ENCODE measurements at places on chromosomes 1 and 21.

DNA sequence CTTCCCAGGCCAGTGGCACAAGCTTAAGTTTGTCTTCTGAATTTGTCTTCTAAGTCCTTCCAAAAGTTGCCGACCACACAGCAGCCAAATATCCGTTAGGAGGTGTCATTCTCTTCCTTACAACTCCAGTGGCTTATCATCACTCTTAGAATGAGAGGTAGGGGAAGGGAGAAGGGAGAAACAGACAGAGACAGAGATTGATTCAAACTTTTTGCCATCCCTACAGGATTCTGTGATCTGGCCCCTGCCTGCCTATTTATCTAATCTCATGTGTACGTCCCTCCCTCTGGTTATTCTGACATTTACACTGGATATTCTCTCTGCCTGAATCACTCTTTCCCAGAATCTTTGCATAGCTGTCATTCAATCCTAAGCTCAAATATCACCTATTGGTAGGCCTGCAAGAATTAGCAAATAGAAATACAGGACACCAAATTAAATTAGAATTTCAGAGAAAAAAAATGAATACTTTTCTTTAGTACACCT is 488 bp upstream of the GNL2 start:
- no peak for DNase-seq

DNA sequence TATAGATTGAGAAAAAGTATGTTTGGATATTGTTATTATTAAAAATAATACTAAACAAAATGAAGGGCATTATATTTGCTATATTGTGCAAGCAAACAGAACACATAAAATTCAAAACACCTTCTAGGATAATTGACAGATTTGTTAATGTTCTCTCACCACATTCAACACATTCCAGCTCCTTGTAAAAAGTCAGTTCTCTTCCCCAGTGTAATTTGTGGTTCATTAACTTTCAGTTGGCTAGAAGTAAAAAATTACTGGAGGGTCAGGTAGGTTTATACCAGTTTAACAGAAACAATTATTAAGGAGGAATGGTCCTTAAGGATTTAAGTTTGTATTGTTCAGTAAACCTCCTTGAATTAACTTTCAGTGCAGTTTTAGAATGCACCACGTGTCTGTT is 1235.3 kb upstream of the ADGRL2 start:
- DNase-seq, result no peak

- DNase-seq, result no peak
Observed at GRCh38 chr1:41809692-41810091, 109.0 kb downstream of the HIVEP3 start.

DNA sequence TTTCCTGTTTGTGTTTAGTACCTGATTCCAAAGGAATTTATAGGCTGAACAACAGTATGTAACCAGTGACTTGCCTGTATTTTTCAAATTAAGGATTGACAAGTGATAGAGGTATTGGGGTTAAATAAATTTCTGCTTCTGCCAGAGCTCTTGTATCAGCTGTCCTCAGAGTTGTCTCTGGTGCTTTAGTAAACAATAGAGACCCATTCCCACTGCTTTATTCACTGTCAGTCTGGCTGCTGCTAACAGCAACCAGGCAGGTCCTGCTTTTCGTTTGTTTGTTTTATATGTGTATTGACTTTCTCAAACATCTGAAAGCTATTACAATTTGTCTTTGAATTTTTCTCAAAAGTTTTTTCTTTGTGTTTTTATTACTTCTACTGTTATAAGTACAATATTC is 76.1 kb downstream of the OLFM3 start:
- DNase-seq, result no peak

- no peak for DNase-seq
Observed at GRCh38 chr1:6955357-6956094, 170.3 kb downstream of the CAMTA1 start.

- no peak for DNase-seq
Observed at GRCh38 chr1:29417971-29418370, 181.6 kb downstream of the PTPRU start.

DNA sequence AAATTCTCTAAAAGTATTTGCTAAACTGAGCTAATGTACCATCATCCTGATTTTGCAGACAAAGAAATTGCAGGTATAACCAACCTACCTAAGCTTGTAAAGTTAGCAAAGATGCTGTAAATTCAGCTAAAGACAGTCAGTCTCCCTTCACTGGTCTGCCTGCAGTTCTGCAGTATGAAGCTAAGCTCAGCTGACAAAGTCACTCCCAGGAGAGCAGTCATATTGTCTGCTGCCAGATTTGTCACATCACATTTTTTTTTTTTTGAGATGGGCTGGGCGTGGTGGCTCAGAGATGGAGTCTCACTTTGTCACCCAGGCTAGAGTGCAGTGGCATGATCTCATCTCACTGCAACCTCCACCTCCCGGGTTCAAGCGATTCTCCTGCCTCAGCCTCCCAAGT is 8.9 kb upstream of the CMPK1 start:
- no peak for DNase-seq

GRCh38 chr1:204706838-204707509 is 21.4 kb upstream of the LRRN2 start:
- DNase-seq, result no peak

Data from activated CD4-positive, CD25-positive, alpha-beta regulatory T cell treated with anti-CD3 and anti-CD28 coated beads, Interleukin-2, amount 50 U/mL, for 16 hours (primary cell).